ENCODE measurements at places on chromosomes 12 and 14. TPM values are rescaled to one million over a fixed set of nuclear protein-coding genes. Genes with fewer than 3 reads are reported as not detected.
A peak's percentile ranks its signal among the peaks of the same experiment; 100 is the strongest.

Gene CISTR
- not detected for total RNA-seq

DNA sequence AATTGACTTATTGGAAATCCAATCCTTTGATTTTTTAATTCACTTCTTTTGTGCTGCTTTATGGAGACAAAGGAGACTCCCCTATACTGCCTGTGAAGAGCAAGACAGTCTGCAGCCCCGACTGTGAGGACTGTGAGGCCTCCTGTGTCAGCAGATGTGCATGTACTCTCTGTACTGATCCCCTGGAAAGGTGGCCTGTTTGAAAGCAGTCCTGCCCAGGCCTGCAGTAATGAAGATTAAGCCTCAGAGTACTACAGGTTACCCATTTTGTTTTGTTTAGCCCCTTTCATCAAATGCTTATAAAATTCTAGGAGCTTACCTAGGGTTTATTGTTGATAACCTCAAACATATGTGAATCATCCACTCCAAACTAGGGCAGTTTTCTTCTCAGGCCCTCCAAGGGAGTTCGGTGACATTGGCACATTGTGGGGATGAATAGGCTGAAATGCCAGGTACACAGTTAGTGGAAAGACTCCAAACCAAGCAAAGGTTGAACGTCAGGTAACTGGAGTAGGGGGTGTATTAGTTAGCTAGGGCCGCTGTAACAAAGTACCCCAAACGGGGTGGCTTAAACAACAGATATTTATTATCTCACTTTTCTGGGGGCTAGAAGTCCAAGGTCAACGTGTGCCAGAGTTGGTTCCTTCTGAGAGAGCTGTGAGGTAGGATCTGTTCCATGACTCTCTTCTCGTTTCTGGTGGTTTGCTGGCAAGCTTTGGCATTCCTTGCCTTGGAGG is 208.7 kb upstream of the BCL2L14 start:
- peaks cover 3% of the 10 kb centered on the region for H3K36me3 ChIP-seq
- DNase-seq = no peak
- H3K27ac ChIP-seq = no peak overlapping the region
- H3K4me3 ChIP-seq = no peak overlapping the region

Gene SLC41A2
- total RNA-seq = 3.0 TPM

DNA sequence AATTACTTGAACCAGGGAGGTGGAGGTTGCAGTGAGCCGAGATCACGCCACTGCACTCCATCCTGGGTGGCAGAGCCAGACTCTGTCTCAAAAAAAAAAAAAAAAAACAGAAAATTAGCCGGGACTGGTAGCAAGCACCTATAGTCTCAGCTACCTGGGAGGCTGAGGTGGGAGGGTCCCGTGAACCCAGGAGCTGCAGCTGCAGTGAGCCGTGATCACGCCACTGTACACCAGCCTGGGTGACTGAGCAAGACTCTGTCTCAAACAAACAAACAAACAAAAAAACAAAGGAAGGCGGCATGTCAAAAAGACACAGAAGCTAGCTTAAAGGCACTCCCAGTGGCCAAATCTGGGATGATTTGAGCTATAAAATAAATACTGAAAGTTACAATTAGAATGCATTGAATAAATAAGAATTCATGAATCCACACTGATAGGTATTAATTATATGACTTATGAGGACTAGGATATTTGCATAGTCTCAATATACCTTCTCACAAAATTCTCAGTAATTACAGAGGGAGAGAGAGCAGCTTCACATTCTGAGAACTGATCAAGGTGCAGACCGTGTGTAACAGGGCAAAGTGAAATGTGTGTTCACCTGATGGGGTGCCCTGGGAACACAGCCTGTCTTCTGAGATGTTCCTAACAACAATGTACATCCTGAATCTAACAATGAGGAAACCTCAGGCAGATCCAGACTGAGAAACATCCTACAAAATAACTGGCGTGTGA is 42.7 kb upstream of the GPR132 start:
- no peak overlapping the region for H3K27ac ChIP-seq
- no peaks in the 10 kb centered on the region for H3K27me3 ChIP-seq
- DNase-seq = no peak
- H3K4me3 ChIP-seq = no peak overlapping the region
- H3K4me1 ChIP-seq = no peaks in the 10 kb centered on the region

Gene SIX1
- total RNA-seq = 0.46 TPM

Gene TSHR
- total RNA-seq = not detected

GRCh38 chr14:104464907-104465306 is 114.7 kb upstream of the C14orf180 start:
- peaks cover 5% of the 10 kb centered on the region for H3K4me1 ChIP-seq
- H3K4me3 ChIP-seq = no peak overlapping the region
- H3K36me3 ChIP-seq = no peaks in the 10 kb centered on the region
- peaks cover 25% of the 10 kb centered on the region for H3K27me3 ChIP-seq
- no peak for DNase-seq

Gene ADAM21
- total RNA-seq = not detected

- no peak for DNase-seq
- no peaks in the 10 kb centered on the region for H3K36me3 ChIP-seq
- no peaks in the 10 kb centered on the region for H3K27me3 ChIP-seq
- H3K4me1 ChIP-seq = no peaks in the 10 kb centered on the region
Measured at GRCh38 chr14:32494609-32495434, 165.7 kb downstream of the AKAP6 start.

DNA sequence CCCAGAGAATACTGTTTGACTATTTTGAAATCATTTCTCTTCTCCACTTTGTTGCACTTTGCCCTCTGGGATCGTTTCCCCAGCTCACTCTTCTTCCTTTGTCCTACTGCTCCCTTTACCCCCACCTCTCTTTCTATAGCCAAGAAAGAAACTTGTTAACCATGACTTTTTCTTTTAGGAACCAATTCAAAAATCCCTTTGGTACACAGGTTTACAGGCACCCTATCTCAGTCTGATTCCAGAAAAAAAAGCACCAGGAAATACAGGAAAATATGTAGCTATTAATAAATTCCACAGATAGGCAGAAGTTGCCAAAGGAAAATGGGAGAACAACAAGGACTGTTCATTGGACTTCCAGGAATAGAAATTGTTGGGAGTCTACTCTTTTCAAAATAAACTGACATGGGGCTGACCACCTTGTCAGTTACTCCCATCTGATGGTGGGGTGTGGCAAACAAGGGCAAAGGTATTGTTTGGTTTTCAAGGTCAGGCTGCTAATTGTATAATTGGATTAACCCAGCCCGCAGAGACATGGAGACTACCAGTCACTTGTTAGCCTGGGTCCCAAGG is 82.4 kb downstream of the CRADD start:
- DNase-seq = no peak
- no peak overlapping the region for H3K4me3 ChIP-seq
- no peaks in the 10 kb centered on the region for H3K4me1 ChIP-seq
- no peak overlapping the region for H3K27ac ChIP-seq
- no peaks in the 10 kb centered on the region for H3K27me3 ChIP-seq
- no peaks in the 10 kb centered on the region for H3K36me3 ChIP-seq

Gene SART3
- total RNA-seq = 103 TPM

DNA sequence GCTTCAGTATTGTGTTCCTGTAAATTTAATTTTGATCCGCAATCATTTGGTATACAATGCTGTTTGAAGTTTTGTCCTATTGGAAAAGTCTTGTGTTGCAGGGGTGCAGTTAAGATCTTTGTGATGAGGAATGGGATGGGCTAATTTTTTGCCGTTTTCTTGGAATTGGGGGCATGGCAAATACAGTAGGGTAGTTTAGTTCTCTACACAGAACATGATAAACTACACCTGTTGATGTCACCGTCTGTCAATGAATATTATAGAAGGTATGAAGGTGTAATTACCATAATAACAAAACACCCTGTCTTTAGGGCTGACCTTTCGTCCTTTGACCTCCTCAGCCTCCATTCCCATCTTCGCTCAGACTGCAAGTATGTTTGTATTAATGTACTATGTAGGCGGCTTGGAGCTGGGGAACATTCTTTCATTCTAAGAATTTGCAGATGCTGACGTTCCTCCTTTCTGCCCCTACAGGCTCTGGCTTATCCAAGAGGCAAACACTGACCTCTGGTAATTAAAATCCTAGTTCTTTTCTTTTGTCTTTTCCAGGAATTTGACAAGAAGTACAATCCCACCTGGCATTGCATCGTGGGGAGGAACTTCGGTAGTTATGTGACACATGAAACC is 1.7 kb downstream of the DYNLL1 start:
- DNase-seq = no peak
- H3K4me1 ChIP-seq = no peaks in the 10 kb centered on the region
- H3K27me3 ChIP-seq = no peaks in the 10 kb centered on the region
- H3K4me3 ChIP-seq = peak overlapping the region; percentile 95
- H3K27ac ChIP-seq = no peak overlapping the region
- peaks cover 20% of the 10 kb centered on the region for H3K36me3 ChIP-seq

GRCh38 chr12:105659355-105660075 is 329.0 kb downstream of the C12orf75 start:
- DNase-seq = no peak
- no peak overlapping the region for H3K27ac ChIP-seq
- H3K36me3 ChIP-seq = no peaks in the 10 kb centered on the region
- peaks cover 1% of the 10 kb centered on the region for H3K27me3 ChIP-seq
- no peaks in the 10 kb centered on the region for H3K4me1 ChIP-seq

- H3K27ac ChIP-seq = no peak overlapping the region
- H3K4me1 ChIP-seq = no peaks in the 10 kb centered on the region
- no peak overlapping the region for H3K4me3 ChIP-seq
- H3K27me3 ChIP-seq = no peaks in the 10 kb centered on the region
- no peak for DNase-seq
Measured at GRCh38 chr12:113208041-113208934, 13.0 kb upstream of the TPCN1 start.

GRCh38 chr14:102571043-102571442 is 21.4 kb upstream of the RCOR1 start:
- peaks cover 8% of the 10 kb centered on the region for H3K4me1 ChIP-seq
- H3K4me3 ChIP-seq = no peak overlapping the region
- no peak overlapping the region for H3K27ac ChIP-seq
- H3K27me3 ChIP-seq = no peaks in the 10 kb centered on the region
- no peaks in the 10 kb centered on the region for H3K36me3 ChIP-seq
- no peak for DNase-seq

Gene FLVCR2
- 7.1 TPM for total RNA-seq

Gene BMP4
- 5.9 TPM for total RNA-seq

Gene GALNT8
- 5.4 TPM for total RNA-seq

Measured in H1 (cell line).